ENCODE measurements at places on chromosomes 11 and 22.
A peak's percentile ranks its signal among the peaks of the same experiment; 100 is the strongest.

DNA sequence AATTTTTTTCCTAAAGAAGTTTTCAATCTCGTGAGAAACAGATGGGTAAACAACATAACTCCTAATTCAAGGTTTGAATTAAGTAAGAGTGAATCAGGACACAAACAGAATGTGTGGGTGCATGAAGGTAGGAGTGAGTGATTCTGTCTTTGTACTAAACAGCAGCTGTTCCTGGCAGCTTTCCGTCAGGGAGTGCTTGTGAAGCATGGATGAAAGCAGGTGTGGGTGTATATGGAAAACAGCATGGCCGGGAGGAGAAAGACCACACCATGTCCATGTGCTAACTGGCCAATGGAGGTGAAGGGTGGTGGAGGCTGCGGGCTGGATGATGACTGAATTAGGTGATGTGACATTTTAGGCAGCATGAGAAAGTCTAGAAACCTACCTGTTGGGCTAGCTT lies 49.6 kb downstream of the BARX2 start:
- DNase-seq: no peak

DNA sequence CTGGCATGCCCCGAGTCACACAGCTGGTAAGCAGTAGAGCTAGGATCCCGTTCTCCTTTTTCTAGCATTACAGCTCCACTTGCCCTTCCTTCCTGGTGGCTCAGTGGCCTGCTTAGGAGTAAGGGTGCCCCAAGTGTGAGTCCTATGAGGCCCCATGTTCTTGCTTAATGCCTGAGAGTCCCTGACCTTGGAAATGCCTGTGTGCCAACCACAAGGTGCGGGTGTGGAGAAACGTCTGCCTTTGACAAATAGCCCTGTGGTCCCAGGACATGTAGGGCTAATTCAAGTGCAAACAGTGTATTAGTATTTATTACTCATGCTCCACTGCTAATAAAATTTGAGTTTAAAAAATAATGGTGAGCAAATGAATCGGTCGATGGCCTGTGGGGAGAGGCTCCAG lies 18.4 kb downstream of the GRIK4 start:
- DNase-seq: no peak

DNA sequence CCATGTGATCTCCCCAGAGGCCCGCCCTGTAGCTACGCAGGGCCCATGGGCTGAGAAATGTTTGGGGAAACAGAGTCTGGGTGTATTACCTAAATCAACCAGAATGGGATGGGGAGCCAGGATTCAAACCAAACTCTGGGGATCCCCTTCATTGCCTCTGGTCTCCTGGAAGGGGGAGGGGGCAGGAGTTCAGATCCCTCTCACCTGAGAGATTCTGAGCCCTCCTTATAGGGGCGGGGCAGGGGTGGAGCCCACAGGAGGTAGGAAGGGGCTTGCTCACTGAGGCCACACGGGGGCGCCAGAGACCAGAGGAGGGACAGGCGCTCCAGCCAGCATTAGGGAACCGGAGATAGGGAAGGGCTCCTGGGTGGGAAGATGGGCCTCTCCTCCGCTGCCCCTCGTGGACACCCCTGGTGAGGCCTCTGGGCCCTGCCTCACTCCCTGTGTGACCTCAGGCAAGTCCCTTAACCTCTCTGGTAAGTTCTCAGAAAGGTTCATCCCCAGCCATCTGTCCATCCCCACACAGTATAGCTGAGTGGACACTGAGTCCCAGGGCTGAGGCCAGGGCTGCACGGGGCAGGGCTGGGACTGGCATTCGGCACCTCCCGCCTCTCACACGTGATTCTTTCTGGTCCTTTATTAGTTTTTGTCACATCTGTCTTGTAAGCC lies 2.7 kb upstream of the CDC42BPG start:
- DNase-seq: peak; percentile 90

DNA sequence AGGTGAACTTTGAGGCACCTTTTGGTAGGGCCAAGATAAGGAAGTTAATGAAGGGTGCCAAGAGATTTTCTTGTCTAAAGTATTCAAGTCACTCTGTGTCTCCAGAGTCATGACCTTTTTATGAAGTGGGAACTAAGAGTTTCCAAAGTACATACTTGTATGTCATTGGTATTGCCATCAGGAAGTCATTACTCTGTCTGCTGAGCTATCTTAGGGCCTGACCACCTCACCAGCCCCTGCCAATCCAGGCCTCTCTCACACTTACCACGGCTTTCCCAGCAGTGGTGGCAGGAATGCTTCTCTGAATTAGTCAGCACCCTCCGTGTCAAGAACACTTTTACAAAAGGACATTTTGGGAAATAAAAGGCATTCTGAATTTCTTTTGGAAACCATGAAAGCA lies 192.8 kb upstream of the MTNR1B start:
- DNase-seq: no peak

- DNase-seq: peak; percentile 50
These were observed 1.5 kb downstream of the SLC43A1 start for GRCh38 chr11:57513911-57514537.

DNA sequence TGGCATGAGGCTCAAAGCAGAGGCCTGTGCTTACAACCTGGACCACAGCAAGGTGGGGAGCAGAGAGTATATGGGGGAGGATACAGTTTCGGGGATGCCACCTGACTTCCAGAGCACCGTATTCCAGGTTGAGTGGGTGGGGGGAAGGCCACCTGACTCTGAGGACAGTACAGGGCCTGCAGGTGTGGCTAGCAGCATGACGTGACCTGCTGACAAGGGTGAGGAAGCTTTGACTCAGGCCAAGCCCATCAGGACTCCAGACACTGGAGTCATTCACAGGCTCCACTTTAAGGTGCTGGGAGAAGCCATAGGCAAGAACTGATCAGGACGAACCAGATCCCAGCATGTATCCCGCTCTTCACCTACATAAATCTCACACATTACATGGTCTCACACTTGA lies 34.6 kb upstream of the CRTAM start:
- DNase-seq: no peak

- DNase-seq: no peak
These were observed 16.1 kb downstream of the EIF3F start for GRCh38 chr11:8003187-8003586.

DNA sequence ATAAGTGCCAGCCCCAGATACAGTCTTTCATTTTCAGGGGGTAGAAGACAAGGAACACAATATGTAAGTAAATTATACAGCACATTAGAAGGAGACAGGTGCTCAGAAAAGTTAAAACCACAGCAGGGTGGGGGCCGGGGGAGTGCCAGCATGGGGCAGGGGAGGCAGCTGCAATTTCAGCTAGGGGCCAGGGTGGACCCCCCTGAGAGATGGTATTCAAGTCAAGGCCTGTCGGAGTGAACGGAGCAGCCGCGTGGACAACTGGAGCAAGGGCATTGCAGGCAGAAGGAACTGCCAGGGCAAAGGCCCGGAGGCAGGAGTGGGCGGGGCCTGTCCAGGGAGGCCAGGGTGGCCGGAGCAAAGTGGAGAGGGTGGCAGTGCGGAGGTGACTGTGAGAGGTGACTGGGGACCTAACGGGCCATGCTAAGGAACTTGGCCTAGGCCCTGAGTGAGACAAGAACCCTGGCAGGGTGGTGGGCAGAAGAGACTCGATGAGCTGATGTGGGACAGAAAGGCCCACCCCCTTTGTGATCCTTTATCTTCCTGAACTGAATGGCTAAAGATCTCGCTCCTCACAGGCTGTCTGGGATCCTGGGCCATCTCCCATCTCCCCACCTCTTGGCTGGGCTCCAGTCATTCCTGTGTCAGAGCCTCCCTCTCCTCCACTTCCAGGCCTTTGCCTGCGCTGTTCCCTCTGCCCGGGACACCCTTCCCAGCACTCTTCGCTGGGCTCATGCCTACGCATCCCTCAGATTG lies 22.4 kb upstream of the FLRT1 start:
- DNase-seq: no peak

- no peak for DNase-seq
These were observed 54.3 kb downstream of the SPATA19 start for GRCh38 chr11:133790995-133791394.

DNA sequence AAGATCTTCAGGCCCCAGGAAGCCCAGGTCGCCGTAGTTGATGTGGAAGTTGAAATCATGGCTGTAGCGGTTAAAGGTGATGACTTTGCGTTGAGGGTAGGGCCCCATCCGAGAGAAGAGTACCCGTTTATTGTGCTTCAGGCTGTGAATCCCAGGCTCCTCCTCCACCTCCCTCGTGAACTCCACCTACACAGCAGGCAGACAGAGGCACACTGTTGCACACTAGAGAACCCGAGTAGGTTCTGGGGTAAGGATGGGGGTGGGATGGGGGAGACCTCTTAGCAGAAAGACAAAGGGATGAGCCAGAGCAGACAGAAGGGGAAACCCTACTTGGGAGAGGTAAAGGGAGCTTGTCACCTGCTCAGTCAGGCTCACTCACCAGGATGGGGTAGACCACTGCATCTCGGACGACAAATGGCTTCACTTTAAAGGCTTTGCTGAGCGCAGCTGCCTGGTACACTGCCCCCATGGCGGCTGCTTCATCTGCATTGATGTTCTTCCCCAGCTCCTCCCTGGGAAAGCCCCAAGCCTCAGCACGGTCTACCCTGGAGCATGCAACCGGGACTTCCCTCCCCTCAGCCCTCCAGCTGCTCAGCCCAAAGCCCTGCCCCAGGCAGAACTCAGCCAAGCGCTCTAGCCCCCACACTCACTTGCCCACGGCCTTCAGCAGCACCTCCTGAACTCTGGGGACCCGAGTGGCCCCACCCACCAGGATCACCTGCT lies 5.4 kb downstream of the HYOU1 start:
- DNase-seq: peak; percentile 28

GRCh38 chr22:18145676-18146388 lies 4.1 kb upstream of the USP18 start:
- no peak for DNase-seq

- no peak for DNase-seq
These were observed 3.8 kb upstream of the OR10A5 start for GRCh38 chr11:6841694-6842093.

DNA sequence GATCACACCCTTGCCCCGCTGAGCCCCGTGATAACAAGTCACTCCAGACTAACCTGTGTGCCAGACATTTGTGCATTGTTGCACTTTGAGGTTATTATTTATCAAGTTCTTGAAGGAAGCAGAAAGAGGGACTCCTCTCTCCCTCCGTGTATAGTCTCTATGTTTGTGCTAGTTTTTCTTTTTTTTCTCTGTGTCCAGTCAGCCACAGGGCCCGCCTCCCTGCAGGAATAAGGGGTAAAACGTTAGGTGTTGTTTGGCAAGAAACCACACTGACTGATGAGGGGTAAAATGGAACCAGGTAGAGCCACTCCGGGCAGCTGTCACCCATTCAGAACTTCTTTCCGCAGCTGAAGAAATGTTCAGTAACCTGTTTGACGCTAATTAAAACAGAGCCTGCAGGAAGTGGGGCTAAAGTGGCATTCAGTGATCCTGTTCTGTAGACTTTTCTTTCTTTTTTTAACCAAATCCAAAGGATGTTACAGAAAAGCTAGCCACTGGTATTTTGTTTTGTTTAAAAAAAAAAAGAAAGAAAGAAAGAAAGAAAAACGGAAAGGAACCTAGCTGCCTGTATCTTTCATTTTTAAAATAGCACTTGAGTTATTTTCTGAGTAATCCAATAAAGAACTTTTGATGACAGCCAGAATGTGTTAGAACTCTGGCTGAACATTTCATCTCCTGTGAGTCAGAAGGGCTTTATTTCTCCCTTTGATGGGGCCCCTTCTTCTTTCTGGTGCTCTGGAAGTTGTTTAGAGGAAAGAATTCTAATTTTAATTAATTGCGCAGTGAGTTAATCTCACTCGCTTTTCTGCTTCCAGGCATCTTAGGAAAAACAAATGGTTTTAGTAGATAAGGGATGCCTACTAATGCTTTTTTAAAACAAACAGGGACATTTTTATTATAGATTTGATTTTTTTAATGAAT lies 58.2 kb downstream of the COMMD9 start:
- no peak for DNase-seq
